T1000 (cell line): ENCODE measurements at places on chromosomes 7 and 10.

DNA sequence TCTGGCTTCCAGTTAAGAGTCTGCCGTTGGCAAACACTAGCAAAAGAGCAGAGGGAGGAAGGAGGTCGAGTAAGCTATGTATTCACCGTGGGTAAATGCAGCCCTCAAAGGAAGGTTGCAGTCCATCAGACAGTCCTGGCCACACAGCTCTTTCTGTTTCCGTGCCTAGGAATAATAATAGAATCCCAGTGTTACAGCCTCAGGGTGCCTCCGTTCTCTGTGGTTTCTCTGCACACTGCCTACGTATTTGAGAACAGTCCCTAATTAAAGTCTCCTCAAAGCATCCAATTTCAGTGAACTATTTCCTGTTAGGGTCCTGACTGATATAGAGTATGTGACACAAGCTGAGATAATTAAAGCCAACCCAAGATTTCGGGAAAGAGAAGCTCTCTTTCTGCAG, 176.7 kb downstream of the GPAM start:
- no peak for DNase-seq

DNA sequence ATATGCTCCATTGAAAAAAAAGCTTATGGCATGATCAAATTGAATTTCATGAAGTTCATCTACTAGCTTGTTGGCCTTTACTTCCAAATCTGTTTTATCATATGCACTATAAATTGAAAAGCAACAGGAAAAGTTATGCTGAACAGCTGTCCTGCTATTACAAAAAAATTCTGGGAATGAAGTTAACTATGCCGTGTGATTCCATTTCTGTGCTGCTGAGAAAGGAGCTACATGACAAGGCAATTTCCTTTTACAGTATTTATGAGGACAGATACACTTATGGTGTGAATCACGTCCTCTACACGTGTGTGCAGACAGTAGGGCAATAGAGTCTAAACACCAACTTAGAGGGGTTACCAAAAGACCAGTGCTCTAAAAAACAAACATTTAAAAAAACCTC, 426.5 kb upstream of the AKR1E2 start:
- DNase-seq = no peak

DNA sequence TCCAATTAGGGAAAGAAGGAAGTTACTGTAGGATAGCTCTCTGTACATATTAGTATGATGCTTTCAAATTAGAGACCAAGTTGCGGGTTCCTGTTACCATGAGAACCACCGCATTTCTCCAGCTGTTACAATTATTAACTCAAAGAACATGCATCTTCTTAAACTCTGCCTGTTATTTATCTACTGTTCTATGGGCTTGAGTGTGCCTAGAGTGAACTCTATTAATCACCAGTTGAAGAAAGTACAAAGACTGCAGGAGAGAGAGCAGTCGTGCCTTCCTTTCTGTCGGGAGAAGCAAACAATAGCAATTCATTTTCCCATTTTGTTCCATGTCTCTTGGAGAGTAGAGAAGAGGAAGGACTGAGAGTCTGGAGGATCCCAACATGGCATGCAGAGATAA, 1071.2 kb downstream of the TYW1 start:
- no peak for DNase-seq

DNA sequence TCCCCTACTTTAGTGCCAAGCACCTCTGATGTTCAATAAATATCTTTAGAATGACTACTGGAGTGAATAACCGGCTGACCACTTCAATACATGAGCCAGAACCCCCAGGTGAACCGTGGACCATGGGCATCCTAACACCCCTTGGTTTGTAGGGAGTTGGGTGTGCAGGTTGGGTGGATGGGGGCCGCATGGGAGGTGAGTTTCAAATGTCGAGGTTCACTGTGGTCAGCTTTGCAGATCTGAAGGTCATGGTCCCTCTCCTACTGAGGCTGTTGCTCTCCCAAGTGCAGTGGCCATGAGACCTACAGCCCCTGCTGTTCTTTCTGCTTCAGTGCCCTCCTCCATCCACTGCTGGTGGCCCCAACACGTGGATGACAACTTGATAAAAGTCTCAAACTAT, 178.0 kb upstream of the MKI67 start:
- DNase-seq = no peak
